ENCODE measurements at places on chromosomes 4 and X.

DNA sequence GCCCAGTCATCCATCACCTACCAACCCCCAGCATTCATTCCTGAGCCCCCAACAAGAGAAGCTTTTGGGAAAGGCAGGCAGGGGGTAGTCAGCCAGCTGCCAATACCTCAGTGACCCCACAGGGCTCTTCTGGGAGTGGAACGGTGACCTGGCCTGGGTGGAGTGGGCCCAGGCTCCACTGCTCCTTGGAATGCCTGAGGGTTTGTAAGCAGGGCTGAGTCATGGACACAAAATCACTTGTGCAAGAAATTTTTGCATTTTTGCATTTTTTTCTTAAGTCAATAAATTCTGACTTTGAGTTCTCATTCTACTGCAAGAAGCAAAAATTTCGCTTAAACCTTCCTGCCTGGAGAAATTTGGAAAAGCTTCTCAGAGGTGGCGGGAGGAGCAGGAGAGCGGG is 18.5 kb downstream of the SORCS2 start:
- DNase-seq, result no peak

DNA sequence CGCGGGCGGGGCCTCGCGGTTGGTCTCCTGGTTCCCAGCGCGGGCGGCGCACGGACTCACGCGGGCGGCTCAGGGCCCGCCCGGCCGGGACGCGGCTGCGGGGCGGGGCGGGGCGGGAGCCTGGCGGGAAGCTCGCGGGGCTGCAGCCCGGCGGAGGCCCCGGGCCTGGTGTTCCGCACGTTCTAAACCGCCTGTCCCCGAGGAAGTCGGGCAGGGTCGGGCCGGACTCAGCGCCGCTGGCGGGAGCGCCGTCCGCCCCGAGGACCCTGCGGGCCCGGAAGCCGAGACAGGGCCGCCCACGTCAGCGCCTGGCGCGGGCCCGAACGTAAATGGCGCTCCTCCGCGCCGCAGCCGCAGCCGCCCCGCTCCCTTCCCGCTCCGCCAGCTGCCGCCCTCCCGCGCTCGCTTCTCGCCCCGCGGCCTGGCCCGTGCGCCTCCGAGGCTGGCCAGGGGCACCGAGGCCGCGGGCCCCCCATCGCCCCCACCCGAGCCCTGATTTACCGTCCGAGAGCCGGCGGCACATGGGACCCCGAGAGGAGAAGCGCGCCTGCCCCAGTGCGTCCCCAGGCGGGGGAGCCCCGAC is 309 bp upstream of the CTBP1 start:
- DNase-seq, result peak; percentile 87

DNA sequence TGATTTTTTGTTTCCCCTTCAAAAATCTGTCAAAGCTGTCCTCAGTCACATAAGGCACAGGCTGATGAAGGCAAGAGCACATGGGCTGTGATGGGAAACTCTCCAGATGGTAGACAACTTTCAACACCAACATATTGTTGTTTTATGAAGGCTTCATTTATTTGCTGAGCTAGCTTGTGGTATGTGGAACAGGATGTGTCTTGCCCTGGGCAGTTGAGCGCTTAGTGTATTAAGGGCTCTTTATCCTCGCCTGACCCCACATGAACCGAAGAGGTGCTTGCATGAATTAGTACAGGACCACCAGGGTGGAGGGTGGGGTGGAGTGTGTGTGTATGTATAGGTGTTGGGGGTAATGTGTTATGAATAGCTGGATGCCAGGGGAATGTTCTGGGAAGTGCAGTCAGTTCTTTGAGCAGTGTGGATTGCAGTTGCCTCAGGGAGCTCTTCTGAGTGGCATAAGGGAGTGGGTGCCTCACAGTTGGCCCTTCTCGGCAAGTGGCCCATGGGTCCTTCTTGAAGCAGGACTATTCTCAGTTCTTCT is 103.1 kb downstream of the PHEX start:
- no peak for DNase-seq

DNA sequence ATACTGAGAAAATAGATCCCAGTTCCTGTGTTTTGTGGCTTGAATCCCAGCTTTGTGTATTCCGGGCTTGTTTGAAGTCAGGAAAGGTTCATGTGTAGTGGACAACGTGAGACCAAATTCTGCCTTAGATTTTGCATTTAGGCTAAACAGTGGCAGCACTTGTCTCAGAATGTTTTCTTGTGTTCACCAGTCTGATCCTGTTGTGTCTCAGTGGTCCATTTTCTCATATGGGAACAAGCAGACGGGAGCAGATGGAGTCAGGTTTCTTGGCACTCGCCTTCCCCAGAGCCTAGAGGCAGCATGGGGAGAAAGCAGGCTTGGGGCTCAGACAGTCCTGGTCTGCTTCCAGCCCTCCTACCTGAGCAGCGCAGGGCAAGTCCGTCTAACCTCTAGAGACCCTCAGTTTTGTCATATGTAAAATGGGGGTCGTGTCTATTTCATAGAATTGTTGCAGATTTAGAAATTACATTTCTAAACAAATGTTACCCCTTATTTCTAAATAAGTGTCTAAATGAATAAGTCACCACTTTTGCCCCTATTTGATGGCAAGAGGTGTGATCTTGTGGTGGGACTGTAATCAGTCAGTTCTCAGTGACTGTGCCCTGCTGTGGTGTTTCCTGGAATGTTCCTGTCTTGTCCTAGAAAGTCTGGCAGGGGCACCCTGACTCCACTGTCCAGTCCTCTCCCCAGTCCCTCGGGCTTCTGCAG is 28.3 kb upstream of the MSANTD1 start:
- DNase-seq, result no peak

DNA sequence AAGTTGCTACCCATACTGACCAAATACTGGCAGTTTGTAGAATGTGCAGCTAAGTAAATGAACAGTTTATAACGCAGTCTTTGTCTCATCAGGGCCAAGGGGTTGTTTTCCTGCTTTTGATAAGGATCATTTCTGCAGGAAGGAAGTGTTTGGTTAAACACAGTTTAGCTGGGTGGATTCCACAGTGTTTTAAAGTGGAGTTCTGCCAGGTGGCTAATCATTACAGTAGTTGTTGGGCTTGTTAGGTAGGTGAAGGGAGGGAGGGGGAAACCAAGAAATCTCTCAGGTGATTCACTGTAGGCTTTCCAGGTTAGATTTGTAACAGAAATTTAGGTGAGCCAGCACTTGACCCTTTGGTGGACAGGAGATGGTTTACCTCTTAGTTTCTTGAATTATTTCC is 58.1 kb downstream of the FNIP2 start:
- DNase-seq, result no peak

- no peak for DNase-seq
Observed at GRCh38 chr4:159428975-159429692, 326.3 kb downstream of the RAPGEF2 start.

GRCh38 chr4:102825261-102826091 is 1.9 kb downstream of the UBE2D3 start:
- no peak for DNase-seq

DNA sequence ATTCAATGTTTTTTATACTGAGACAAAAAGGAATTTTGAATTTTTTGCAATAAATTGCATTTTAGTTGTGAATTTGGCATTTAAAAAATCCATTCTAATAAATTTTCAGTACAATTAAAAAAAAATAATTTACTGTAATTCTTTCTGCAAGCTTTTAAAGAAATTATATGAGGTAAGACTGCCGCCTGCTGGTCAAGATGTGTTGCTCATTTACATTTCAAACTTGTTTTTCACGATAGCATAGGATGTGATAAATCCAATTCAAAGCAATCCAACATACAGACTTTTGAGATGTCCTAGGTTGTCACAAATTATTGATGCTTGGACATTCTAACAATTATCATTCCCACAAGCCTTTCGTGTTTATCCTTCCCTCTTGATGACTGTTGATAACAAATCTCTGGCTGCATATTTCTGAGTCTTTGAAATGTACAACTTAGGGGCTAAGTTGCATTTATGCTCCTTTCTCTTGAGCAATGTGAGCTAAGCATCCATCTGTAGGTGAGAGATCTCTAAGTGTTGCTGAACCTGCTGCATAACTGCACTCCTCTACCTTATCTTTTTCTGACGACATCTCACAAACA is 21.7 kb upstream of the MFAP3L start:
- peak; percentile 49 for DNase-seq

DNA sequence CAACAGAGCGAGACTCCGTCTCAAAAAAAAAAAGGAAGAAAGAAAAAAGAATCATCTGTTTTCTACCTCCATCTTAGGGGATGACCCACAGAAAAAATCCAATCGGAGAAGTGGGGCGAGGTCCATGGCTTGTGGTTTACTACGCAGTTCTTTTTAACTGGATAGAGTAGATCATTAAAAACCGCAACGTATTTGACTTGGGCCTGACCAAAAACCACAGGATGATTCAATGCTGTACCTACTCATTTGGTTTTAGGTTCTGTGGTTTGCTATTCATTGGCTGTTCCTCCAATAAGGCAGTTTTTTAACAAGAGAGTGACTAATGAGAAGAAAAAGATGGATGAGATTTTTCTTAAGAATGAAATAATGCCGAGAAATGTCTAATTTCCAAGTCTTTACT is 83.7 kb downstream of the FREM3 start:
- DNase-seq, result no peak

GRCh38 chr4:62003695-62004094 is 803.6 kb downstream of the ADGRL3 start:
- no peak for DNase-seq

GRCh38 chrX:118554511-118554910 is 58.9 kb downstream of the DOCK11 start:
- DNase-seq, result no peak

DNA sequence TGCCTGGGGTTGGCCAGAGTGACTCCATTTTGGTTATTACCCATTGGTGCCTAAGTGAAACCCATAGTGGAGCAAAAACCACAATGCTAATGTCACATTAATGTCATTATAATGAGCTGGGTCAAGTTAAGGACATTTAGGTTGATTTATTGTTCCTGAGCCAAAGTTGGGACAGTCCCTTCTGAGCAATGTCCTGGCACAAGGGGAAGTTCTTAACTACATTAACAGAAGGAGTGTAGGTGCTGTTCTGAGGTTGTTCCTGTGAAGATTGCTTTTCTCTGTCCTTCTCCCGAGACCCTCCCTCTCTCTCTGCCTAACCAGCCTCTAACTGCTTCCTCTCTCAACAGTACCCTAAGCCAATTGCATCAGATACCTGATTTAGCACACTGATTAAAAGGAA is 1956.8 kb upstream of the PCDH10 start:
- DNase-seq, result no peak

Measured in stimulated activated CD4-positive, alpha-beta T cell treated with anti-CD3 and anti-CD28 coated beads, Interleukin-4, amount 100 ng/mL, for 1 hour (primary cell).